ENCODE measurements at places on chromosomes 1 and 21.

- no peak for DNase-seq
Observed at GRCh38 chr1:82064691-82065090, 264.0 kb downstream of the ADGRL2 start.

DNA sequence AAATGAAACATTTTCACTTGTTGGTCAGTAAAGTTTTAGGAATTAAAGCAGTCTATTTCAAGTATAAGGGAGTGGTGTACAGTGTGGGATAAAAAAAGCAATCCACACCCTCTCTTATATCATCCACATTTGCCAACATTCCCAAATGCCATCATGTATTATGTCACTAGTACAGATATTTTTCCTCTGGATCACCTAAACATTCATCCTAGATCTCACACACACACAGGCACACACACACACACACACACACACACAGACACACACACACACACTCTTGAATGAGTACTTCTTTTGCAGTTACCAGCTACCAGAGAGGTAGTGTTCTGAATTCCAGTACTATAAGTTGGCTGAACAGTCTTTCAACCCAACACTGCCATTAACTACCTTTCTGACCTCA, 1369.1 kb upstream of the ADGRL4 start:
- no peak for DNase-seq

GRCh38 chr1:56317722-56318121, 261.6 kb downstream of the PLPP3 start:
- DNase-seq = no peak

DNA sequence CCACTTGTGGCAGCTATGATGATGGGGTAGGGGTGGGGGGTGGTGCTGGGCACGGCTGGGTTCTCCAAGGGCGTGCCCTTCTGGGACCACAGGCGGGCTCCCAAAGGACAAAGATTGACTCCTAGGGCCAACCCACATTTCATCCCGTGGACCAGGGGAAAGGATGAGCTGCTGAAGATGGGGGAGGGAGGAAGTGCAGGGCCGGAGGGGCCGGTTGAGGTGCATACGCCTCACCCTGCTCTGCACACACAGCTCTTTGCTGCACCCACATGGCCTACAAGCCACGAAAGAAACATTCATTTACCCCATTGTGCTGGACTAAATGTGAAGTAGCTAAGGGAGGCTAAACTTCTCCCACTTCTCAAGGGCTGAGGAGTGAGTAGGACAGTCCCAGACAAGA, 34.2 kb upstream of the GNPAT start:
- DNase-seq = no peak

- DNase-seq = no peak
Observed at GRCh38 chr1:82044111-82044510, 243.4 kb downstream of the ADGRL2 start.

DNA sequence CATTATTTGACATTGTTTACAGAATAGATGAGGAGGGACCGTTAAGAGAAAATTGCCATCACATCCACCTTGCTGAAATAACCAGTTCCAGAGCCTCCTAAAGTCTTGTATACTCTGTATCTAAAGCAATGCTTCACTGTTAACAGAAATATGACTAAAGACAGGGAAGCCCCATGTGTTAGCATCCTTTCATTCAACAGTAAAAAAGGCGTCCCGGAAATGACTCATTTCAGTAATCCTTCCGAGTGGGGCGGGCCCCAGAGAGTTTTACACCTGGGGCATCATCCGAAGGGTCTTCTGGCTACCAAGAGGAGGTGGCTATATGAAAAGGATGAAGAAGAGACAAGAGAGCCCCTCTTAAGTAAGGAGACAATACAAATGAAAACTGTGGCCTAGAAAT, 227.2 kb downstream of the SLC45A1 start:
- DNase-seq = no peak

Data from head of caudate nucleus (tissue), 42 donors.